Chondrocyte (in vitro differentiated cells): ENCODE measurements at places on chromosomes 11 and 22. TPM values are rescaled to one million over a fixed set of nuclear protein-coding genes. Genes with fewer than 3 reads are reported as not detected.

The STARD10 gene
- 58.8 to 81.0 TPM (median 79.4 TPM) in 3 replicates for total RNA-seq

The CLDN5 gene
- total RNA-seq: not detected in 3 replicates

The KRTAP5-1 gene
- total RNA-seq: not detected in 3 replicates

The SYT12 gene
- 7.2 to 15.3 TPM (median 7.2 TPM) in 3 replicates for total RNA-seq

The MS4A12 gene
- total RNA-seq: not detected in 3 replicates

The BIRC3 gene
- 0.27 to 0.72 TPM (median 0.40 TPM) in 3 replicates for total RNA-seq

The YPEL4 gene
- total RNA-seq: 0.41 TPM in 1 of 3 replicates, not detected in the others

The MYBPC3 gene
- total RNA-seq: not detected in 3 replicates

The GLYAT gene
- not detected in 3 replicates for total RNA-seq

The PTPMT1 gene
- total RNA-seq: 40.4 to 48.8 TPM (median 43.5 TPM) in 3 replicates

The MS4A4A gene
- total RNA-seq: not detected in 3 replicates

The RTN4R gene
- 0.75 to 5.5 TPM (median 5.5 TPM) in 3 replicates for total RNA-seq

The RGL4 gene
- not detected in 3 replicates for total RNA-seq

The MYRF gene
- 1.6 to 1.7 TPM in 2 of 3 replicates, not detected in the other for total RNA-seq

The LDHAL6A gene
- total RNA-seq: not detected in 3 replicates

The SYTL2 gene
- 9.3 to 25.1 TPM (median 23.8 TPM) in 3 replicates for total RNA-seq

The DEAF1 gene
- 67.6 to 70.4 TPM (median 67.9 TPM) in 3 replicates for total RNA-seq

The CDKN1C gene
- 5.4 to 15.7 TPM (median 14.6 TPM) in 3 replicates for total RNA-seq

The DEPDC5 gene
- total RNA-seq: 14.8 to 21.7 TPM (median 17.0 TPM) in 3 replicates

The NADSYN1 gene
- 38.8 to 47.5 TPM (median 41.4 TPM) in 3 replicates for total RNA-seq

The GPHA2 gene
- not detected in 3 replicates for total RNA-seq
